Left lobe of liver (tissue), 2 donors: ENCODE measurements at places on chromosomes 11 and 22. TPM values are rescaled to one million over a fixed set of nuclear protein-coding genes. Genes with fewer than 3 reads are reported as not detected.

- no peak for DNase-seq
These were observed 11.7 kb upstream of the KAT5 start for GRCh38 chr11:65700399-65700798.

DNA sequence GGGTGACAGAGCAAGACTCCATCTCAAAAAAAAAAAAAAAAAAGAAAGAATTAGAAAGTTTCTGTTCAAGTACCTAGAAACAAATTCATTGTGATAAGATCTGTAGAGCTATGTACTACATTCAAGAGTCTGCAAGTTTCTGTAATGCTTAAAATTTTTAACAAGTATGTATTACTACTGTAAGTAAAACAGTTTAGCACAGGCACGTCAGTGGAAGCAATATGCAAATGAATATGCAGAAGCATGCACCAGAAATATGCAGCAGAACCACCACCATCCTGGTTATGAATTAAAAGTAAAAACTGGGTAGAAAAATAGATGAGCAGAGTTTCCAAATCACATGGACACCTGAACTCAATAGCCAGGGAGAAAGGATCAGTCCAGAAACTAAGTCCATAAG is 19.3 kb downstream of the SBF2 start:
- no peak for DNase-seq

DNA sequence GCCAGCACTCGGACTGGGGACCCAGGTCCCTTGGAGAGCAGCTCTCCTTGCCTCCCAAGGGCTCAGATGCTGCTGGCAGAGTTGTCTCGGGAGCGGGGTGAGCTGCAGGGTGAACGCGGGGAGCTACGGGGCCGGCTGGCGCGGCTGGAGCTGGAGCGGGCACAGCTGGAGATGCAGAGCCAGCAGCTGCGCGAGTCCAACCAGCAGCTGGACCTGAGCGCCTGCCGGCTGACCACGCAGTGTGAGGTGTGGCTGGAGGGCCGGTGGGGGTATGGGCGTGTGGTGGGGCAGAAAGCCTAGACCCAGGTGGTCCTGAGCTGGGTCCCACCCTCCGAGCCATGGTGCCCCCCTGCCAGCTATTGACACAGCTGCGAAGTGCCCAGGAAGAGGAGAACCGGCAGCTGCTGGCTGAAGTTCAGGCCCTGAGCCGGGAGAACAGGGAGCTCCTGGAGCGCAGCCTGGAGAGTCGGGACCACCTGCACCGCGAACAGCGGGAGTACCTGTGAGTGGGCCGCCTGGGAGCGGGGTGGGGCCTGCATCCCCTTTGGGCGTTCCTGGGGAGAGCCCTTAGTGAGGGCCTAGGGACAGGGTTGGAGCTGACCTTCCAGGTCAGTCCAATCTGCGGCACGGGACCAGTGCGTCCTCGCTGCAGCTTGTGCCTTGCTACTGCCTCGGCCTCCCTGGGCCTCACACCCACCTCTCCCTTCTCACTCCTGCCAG is 5.8 kb upstream of the RPS6KA4 start:
- DNase-seq, result no peak

APOL5 gene
- total RNA-seq, result not detected

- no peak for DNase-seq
These were observed 9.6 kb upstream of the KCNQ1OT1 start for GRCh38 chr11:2709429-2709828.

PPP1R14B gene
- 50.1 TPM for total RNA-seq

CELSR1 gene
- 8.4 TPM for total RNA-seq

DNA sequence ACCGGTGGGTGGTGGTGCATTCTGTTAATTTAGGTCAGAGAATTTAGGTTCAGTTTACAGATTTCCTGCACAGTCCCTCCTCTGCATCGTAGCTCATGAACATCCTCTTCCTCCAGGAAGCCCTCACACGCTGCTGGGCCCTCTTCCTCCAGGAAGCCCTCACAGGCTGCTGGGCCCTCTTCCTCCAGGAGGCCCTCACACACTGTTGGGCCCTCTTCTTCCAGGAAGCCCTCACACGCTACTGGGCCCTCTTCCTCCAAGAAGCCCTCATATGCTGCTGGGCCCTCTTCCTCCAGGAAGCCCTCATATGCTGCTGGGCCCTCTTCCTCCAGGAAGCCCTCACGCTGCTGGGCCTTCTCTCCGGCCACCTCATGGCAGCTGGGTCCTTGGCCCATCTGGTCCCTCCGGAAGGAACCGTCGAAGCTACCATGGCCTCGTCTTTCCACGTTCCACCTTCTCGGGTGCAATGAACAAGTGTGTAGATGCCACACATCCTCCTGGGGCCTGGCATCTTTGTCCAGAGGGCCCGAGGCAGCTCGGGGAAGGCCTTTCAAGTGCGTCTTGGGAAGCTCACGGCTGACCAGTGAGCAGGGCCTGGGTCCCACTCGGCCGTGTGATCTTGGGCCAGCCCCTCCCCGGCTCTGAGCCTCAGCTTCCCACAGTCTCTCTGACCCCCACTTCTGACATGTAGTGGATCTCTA is 58.9 kb upstream of the PPARA start:
- no peak for DNase-seq

MS4A6E gene
- total RNA-seq, result not detected

DNA sequence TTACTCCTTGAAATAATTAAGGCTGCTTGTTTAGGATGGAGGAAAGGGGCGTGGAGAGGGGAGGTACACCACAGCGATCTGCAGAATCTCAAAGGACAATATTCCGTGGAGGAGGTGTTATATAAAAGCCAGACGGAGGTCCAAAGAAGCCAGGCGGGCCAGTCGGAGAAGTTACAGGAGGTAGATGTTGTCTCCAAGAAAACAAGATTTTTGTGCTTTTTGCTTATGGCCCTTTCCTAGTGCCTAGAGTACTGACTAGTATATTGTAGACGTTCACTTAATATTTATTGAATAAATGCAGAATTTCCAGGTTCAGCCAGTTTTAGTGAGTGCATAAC is 761 bp downstream of the ZDHHC13 start:
- DNase-seq, result no peak

- DNase-seq, result no peak
These were observed 24.7 kb upstream of the AKIP1 start for GRCh38 chr11:8886322-8886721.

MRGPRX4 gene
- not detected for total RNA-seq

OR4A5 gene
- total RNA-seq, result not detected

GRCh38 chr11:62127941-62128770 is 4.3 kb downstream of the INCENP start:
- no peak for DNase-seq

DNA sequence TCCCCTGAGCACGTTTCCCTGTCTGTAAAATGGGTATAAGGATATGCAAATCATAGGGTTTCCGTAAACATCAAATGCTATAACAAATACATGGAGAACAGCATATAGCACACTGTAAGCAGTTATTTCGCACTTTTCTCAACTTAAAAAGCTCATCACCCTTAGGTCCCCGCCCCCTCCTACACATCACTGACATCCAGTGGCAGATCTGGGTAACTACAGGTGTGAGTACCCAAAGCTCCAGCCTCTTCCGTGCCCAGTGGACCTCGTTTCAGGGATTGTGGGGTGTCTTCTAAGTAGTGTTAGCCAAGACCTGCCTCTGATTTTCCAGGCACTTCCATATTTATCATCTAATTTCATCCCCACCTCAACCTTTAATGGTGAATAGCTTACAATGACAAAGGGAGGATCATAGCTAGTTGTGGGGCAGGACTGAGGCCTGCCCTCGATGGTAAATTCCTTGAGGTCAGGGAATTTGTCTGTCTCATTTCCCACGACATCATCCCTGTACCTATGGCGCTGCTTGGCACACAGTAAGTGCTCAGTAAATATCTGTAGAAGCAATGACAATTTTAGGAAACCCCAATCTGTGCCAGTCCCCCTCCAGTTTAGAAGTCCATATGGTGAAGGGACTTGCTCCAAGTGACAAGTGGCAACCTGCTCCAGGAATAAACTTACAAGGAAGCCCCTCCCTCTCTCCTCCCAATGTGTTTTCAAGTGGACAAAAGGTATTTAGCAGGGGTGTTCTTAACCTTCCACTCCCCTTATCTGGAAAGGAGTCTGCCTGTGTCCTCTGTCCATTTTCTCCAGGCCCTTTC is 340.5 kb downstream of the TENM4 start:
- DNase-seq, result no peak

DNA sequence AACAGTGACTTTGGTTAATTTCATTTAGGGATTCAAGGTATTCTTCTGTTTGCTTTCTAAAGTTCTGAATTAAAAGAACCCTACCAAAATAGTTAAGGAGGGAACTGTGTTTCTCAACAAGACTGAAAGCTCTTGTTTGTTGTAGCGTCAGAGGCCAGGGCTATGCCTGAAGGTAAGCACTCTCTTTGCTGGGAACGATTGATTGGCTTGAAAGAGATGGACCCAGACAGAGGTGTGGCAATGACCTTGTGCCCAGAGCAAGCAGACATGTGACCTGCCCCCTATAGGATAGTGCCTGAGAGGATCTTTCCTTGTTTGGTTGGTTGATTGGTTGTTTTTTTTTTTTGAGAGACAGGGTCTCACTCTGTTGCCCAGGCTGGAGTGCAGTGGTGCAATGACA is 68.3 kb upstream of the CECR2 start:
- DNase-seq, result no peak

DNA sequence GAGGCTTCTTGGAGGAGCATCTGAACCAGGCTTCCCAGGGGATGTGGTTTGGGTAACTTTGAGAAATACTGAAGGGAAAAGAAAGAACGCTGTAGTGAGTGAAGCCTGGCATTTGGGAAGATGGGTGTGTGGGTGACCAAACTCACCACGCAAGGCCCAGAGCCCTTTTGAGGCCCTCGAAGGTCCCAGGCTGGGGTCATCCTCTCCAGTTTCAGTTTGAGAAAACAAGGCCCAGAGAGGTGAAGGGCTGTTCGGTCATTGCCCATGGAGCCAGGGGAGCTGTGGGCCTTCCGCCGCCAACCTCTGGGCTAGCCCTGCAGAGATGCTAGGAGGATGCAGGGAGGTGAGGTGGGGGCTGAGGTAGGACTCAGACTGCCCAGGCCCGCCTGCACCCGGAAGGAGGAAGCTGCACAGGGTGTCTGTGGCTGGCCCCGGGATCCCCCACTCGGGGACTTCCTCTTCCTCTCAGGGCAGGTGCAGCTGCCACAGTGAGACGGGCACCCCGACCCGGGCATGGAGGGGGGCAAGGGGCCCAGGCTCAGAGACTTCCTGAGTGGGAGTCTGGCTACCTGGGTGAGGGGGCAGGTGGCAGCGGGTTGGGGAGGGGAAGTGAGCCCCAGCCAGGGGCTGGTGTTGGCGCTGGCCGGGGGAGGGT is at the start of gene CCDC88B:
CCDC88B (plus strand) TSS at position 451 of the 655 bp plus-strand sequence; CDS start at position 514, 63 bp downstream.
- DNase-seq, result no peak

DNA sequence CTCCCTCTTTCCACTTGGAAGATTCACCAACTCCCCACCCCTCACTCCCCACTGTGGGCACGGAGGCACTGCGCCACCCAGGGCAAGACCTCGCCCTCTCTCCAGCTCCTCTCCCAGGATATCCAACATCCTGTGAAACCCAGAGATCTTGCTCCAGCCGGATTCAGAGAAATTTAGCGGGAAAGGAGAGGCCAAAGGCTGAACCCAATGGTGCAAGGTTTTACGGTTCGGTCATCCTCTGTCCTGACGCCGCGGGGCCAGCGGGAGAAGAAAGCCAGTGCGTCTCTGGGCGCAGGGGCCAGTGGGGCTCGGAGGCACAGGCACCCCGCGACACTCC is 397 bp upstream of the CD44 start:
- no peak for DNase-seq

LMO1 gene
- not detected for total RNA-seq

POU2AF2 gene
- total RNA-seq, result not detected

FGF4 gene
- total RNA-seq, result not detected

C11orf21 gene
- total RNA-seq, result 0.35 TPM

NXPE1 gene
- not detected for total RNA-seq

DNA sequence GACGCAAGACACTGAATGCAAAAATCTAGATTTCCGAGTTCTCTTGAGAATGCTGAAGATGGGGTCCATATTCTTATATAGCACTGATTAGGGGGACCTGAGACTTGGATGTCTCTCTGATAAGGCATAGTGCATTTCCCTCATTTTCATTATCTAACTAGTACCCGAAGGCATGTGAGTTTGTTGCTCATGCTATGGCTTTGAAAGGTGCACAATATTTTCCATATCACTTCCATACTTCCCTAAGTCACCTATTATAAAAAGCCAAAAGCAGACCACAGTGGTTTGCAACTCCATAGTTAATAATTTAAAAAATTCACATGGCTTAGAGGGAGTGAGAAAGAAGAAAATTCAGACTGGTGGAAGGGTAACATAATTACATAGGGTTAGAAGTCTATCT is 1.7 kb downstream of the BTBD10 start:
- no peak for DNase-seq

DNA sequence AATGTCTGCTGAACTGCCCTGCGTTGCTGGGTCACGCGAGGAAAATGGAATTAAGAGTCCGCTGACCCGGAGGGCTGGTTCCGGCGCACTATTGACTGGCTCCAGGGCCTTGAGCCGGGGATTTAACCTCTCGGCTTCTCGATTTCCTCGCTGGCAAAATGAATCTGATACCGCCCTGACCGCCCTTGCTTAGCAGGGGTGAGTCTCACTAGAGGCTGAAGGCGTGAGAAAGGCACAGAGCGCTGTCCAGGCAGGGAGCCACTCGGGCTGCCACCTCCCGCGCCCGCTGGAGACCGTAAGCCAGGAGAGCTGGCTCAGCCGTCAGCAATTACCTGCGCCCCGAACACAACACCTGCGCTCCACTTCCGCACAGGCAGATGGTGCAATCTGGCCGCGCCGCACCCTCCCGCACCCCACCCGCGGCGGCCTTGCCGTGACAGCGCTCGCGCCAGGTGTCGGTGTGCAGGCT is 65.6 kb downstream of the BUD13 start:
- DNase-seq, result no peak

OVOL1 gene
- 0.23 TPM for total RNA-seq

- no peak for DNase-seq
These were observed at the start of gene RAPSN for GRCh38 chr11:47448566-47449427. RAPSN (minus strand) TSS chr11:47449136; CDS start chr11:47448964, 172 bp downstream.

SAA1 gene
- 34,062 TPM for total RNA-seq

MS4A6A gene
- 37.7 TPM for total RNA-seq

DNA sequence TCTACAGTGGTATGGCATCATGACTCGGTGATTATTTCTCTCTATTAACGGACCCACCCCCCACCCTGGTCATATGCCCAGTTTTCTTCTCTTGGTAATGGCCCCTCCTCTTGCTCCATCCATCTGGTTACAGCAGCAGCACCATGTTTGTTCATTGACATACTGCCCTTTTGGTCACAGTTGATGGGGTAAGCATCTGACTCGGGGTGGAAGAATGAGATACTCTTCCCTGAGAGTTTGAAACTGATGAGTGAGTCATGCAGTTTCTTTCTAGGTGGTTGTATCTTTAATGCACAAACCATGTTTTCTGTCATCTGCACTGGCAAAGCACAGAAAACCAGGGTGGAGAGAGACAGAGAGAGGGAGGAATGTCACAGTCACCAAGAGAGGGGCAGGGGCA is 126.0 kb downstream of the SYN3 start:
- DNase-seq, result no peak

DNA sequence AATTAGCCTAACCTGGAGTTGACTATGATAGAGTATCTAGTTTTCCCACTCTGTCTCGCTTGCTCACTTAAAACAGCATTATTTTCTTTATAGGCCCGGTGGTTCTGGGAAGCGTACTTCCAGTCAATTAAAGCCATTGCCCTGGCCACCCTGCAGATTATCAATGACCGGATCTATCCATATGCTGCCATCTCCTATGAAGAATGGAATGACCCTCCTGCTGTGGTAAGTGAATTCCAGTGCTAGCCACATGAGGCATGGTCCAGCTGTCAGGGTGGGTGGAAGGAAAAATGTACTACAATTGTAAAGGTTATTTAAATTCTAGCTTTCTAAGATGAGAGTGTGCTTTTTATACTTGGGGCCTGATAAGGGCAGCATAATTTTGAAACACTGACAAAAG is 76.0 kb downstream of the EXT2 start:
- no peak for DNase-seq
